ENCODE measurements at places on chromosomes 1 and 21.

DNA sequence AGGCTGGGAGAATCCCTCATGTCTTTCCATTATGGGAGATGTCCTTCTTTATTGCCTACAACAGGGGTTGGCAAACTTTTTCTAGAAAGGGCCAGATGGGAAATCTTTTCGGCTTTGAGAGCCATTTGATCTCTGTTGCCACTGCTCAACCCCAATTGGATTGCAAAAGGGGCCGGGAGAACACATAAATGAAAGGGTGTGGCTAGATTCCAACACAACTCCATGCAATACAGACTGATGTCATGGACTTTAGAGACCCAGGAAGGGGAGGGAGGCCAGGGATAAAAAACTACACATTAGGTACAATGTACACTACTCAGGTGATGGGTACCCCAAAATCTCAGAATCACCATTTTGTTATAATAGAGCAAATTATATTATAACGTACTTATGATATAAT lies 97.6 kb upstream of the SIM2 start:
- no peak for DNase-seq

- DNase-seq: no peak
Observed at GRCh38 chr1:26417111-26417759, 6.6 kb downstream of the LIN28A start.

GRCh38 chr1:65509912-65510680 lies 89.6 kb downstream of the LEPR start:
- DNase-seq: no peak

DNA sequence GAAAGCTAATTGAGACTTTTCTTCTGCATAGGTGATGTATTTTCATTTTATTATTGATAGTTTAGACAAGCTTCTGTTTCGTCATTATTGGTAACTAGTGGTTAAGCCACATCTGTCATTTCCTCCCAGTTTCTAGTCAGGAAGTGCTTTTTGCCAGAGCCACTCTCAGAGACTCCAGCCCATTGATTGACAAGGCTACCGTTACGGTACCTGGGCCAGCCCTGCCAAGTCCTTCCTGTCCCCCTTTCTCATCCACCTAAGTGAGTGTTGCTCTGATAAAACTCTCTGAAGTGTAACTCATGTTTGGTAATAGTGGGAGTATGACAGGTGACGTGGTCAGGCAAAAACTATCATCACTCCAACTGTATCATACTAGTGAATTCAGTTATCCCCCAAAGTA lies 29.6 kb upstream of the AGL start:
- no peak for DNase-seq

GRCh38 chr21:39669485-39669884 lies 56.7 kb downstream of the B3GALT5 start:
- no peak for DNase-seq

GRCh38 chr21:41444703-41445464 lies 18.8 kb downstream of the MX1 start:
- DNase-seq: no peak

DNA sequence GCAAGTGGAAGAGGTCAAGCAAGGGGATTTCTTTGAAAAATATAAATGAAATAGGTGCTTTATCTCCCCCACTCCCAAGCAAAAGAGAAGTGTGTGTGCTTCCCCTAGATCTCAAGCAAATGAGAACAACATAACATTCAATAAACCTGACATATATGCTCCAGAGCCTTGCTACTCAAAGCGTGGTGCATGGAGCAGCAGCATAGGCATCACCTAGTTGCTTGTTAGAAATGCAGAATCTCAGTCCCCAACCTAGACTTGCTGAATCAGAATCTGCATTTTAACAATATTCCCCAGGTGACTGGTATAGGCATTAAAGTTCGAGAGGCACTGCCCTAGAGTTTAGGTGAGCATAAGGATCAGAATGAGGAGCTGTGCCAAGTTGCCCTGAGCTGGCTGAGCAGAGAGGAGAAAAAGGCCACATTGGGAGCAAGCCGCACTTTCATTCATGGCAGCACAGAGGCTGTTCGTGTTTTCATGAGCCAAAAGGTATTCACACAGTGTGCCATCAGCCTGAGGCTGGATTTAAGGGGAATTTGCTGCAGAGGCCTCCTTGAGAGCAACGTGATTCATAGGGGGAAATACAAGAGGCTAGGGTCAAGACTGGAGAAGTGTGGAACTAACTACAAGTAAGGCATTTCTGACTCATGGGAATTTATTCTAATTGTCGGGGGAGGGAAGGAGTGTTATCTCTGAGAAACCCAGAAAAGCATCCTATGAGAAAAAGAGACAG lies 14.3 kb upstream of the LPAR3 start:
- DNase-seq: no peak

DNA sequence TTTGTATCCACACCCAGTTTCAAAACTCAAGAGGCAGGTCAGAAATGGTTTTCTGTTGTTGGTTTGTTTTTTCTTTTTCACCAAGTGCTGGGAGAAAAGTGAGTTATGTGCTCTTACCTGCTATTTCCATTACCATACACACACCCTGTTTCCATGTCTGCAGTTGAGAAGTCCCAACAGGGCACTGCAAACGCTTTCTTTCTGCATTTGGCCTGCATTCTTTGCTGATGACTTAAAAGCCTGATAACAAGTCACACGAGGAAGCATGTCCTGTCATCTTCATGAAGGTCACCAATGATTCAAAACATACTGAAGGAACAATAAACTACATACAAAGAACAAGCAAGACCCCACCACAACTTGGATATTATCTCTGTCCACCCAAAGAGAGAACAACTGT lies 24.8 kb upstream of the KCNE1 start:
- no peak for DNase-seq

DNA sequence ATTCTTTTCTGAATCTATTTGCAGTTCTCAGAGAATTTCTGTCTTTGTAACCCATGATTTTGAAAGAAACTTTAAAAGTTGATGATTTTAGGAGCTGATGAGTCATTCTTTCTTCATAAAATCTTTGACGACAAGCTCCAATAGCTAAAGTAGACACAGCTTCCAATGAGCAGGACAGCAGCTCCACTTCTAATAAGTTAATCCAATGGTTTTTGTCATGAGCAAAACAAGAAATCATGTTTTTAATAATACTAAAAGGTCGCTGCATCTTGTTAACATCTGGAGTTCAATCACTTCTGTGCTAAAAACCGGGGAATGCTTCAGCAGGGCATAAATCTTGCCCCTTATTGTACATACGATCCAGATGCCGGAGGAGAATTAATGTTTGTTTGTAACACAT lies 48.9 kb upstream of the GORAB start:
- DNase-seq: no peak

- DNase-seq: no peak
Observed at GRCh38 chr1:215530401-215530984, 36.6 kb upstream of the KCTD3 start.

DNA sequence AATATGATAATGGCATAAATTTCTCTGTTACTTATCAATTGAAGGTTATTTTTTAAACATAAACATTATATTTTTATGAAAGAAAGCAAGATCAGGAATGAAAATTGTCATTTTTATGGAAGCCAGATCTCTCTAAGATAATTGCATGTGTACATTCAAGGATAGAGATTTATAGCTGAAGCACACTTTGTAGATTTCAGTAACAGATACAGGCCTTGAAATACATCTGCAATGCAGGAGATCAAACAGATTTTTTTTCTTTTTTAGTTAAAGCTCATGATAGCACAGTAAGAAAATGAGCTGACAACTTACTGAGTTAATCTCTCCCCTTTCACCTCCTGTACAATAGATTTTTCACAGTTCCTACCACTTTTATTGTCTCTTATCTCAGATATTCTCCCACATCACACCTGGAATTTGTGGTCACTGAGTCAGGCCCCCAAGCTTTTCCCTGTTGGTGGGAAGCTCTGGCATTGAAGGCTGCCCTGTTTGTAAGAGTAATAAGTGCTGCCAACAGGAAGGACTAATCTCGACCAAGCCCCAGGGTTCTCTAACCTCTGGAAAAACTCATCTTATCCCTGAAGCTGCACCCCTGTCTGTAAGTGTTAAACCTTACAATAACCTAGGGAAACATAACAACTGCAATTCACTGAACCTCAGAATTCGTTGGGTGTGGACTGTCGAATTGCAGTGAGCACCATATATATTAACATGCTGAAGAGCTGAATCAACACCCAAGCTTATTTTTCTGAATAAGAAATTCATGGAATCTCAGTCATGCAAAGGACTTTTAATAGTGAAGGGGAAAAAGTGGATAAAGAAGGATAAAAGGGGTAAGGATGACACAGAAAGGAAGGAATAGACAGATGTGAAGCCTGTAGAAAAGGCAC lies 599.0 kb downstream of the LMO4 start:
- DNase-seq: no peak

DNA sequence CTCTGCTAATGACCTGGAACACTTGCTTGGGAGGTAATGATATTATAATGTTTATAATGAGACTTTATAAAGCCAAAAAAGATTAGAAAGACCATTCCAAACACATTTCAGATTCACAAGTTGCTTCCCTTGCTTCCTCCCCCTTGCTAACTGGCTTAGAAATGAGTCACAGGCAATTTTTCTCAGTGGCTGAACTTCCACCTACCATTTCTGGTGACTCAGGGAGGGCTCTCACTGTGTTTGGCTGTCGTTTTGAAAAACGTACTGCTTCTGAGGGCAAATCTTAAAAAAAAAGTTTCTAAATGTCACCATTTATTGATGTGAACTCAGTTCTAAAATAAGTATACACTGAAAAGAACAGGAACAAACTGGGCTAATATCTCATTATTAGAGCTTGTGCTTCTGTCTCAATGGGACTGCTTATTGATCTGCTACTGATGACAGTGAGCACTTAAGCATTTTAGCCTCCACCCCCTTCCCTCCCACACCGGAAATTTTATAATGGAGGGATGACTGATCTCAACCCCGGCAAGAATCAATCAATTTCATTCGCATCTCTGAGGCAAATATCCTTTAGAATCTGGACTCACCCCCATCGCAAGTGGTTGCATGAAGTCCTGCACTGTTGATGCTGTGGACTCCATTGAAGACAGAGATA lies 278.3 kb downstream of the KCTD3 start:
- DNase-seq: no peak

GRCh38 chr21:32574946-32575925 lies 10.1 kb downstream of the TCP10L start:
- DNase-seq: no peak

- DNase-seq: no peak
Observed at GRCh38 chr1:99816656-99817055, 33.5 kb upstream of the AGL start.

DNA sequence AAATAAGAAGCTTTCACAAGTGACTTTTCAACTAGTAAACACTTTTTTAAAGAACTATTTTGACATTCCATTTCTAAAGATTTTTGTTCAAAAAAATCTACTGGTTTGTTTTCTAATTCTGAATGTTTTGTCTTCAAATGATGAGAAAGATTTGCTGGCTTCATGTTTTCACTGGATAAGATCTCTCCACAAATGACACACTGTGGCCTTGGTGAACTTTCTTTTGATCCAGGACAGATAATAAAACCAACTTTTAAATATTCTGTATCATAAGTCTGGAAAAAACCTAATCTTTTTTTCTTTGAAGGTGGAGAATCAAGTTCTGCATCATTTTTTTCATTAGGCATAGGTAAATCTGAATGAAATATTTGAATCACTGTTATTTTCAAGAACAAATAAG lies 3.4 kb upstream of the TMEM35B start:
- DNase-seq: no peak

DNA sequence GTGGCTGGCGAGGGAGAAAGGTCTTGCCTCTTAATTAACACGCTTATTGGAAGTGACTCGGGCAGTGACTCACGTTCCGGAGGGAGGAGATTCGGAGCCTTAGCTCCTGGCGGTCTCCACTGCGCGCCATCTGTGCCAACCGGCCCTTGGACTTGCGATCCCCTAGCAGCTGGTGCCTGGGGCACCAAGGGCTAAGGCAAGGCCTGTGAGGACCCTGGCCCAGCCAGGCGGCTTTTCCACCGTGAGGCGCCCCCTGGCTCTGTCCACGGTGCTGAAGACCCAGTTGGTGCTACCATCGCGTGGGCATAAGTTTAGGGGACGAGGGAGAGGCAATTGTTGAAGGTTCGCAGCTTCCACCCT lies 1.3 kb upstream of the SYT6 start:
- no peak for DNase-seq

DNA sequence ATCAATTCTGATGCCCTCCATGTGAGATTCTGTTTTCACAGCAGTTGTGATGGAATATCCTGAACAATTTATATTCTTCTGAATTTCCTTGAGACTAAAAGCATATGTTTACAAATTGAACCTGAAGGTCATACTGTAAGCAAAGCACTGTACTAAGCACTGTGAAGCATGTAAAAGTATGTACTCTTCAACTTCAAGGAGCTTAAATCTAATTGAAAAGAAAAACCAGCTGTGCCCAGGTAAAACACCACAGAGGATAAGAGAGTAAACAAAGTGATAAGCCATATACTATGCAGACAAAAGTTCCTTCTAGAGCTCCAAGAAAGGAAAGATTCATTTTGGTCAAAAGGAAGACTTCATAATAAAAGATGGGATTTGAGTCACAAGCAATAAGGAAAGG lies 71.9 kb downstream of the TTLL7 start:
- DNase-seq: no peak

GRCh38 chr1:226482975-226483700 lies 65.4 kb upstream of the STUM start:
- DNase-seq: no peak

DNA sequence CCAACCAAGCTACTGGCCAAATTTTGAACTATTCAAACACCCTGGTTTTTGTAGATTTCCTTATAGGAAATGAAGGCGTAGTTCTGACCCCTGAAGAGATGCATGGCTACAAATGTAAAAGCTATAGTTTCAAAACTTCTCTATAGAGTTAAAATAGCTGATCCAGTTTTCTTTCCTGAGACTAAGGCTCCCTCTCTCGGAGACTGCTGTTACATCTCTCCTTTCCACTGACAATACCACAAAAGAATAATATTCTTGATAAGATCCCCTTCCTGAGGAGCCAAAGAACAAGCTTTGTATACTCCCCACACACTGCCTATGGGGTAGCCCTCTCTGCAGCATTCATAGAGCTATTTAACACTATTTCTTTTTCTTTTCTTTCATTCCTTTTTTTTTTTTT lies 6.7 kb upstream of the CFAP126 start:
- DNase-seq: no peak

DNA sequence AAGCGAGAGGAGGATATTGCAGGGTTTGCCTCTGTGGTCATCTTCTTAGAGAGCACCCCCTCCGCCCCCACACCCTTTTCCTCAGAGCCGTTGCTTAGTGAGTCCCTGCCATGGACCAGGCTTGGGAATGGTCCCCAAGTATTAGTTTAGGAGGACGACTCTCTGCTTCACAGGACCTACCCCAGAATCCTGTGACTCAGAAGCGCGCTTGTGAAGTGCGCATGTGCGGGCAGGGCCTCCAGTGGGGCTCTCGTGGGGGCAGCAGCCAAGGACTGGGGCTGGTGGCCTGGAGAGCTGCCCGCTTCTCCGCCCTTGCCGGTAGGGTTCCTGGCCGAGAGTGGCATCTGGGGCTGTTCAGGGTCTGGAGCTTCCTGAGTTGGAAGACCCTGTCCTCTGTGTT lies 37.3 kb upstream of the HMGN1 start:
- DNase-seq: no peak

DNA sequence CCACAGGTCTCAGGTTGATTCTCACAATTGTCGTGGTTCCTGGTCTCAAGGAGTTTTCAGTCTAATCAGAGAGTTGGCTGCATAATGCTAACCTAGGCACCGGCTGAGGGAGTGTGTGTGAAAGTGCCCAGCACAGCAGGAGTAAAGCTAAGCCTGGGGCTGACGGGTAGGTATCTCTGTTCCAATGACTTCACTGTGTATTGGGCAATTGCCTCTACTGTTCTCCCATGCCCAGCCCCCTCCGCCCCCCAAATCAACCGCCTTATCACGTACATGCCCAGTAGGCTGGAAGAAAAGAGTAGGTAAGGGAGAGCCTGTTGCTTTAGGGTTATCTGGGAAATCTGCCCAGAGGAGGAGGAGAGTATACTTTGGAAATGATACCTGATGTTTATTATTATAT lies 54.7 kb downstream of the MRPS6 start:
- no peak for DNase-seq

Data from cortex of kidney (tissue), 1 donor.